ENCODE measurements at places on chromosomes 4 and X.

DNA sequence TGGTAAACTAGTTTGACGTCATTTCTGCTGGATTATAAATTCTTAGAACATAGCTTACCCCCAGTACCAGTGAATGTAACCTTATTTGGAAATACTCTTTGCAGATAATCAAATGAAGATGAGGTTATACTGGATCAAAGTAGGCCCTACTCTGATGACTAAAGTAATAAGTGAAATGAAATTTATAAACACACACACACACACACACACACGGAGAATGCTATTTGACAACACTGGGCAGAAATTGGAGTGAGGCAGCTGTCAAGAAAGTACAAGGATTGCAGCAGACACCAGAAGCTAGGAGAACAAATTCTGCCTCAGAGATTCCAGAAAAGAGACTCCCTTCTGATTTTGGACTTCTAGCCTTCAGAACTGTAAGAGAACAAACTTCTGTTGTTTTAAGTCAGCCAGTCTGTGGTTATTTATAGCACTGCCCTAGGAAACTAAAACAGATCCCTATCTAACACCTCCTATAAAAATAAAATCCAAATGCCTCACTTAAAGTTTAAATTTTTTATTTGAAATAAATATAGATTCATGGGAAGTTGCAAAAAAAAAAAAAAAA lies 448.6 kb downstream of the PCDH18 start:
- DNase-seq, result no peak

DNA sequence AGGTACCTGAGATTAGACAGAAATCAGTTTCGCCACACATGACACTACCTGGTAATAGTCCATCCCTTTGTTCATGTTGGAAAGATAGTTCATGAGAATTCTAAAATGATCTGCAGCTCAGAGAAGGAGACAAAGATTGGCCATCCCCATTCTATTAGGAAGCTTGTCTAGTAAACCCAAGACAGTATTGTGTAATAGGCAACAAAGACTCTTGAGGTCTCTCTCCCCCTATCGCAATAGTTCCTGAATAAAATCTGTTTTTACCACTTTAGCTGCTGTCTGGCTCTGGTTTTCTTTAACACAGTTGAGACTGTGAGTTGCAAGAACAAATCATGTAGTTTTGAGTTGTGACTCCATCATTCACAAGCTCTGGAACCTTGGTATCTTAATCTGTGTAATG lies 14.8 kb upstream of the BBS7 start:
- DNase-seq, result no peak

- no peak for DNase-seq
Measured at GRCh38 chr4:61425315-61425714, 225.2 kb downstream of the ADGRL3 start.

DNA sequence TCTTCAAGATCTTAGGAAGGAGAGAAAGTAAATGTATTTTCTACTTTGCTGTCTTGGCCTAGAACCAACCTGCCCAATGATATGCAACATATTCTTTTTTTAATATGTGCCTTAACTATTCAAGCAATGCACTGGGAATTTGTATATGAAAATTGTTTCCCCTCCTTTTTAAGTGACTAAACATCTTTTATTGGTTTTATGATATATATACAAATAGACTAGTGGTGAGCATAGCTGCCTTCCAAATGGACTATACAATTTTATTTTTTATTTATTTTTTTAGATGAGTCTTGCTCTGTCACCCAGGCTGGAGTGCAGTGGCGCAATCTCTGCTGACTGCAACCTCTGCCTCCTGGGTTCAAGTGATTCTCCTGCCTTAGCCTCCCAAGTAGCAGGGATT lies 10.3 kb downstream of the NOCT start:
- DNase-seq, result no peak

GRCh38 chrX:9789555-9789954 lies 3.3 kb downstream of the SHROOM2 start:
- DNase-seq, result no peak

- no peak for DNase-seq
Measured at GRCh38 chr4:26751838-26752237, 108.8 kb upstream of the STIM2 start.

DNA sequence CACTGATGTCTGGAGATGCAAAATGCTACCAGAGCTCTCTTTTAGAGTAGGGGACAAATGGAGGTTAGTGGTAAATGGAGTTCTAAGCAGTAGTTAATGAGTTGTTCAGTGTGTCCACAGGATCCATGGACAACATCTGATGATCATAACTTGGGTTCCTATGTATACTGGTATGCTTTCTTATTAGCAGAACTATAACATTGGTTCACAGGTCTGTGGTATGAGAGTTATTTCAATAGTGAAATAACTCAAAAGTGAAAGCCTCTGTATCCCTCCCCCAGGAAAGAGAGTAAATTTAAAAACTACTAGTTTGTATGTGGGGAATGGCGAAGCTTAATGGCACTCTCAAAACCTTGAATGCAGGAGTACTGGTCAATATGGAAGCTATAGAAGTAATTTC lies 363.5 kb upstream of the EMCN start:
- DNase-seq, result no peak

GRCh38 chrX:129423191-129423590 lies 100.1 kb downstream of the SMARCA1 start:
- no peak for DNase-seq

GRCh38 chr4:79852305-79852730 lies 220.7 kb downstream of the ANTXR2 start:
- peak; percentile 76 for DNase-seq

DNA sequence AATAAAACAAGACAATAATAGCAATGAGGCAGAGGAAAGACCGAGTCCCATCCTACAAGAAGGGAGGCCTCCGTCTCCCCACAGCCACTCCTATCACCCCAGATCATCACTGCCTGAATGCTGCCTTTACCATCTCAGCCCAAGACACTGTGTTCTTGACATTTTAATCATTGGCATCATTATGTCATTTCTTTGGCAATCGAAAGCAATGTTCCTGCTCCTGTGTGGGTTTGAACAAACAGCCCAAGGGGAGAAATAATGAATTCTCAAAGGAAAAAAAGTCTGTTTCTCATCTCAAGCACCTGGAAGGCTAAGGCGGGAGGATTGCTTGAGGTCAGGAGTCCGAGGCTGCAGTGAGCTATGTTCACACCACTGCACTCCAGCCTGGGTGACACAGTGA lies 73.0 kb upstream of the ACSL1 start:
- DNase-seq, result no peak

DNA sequence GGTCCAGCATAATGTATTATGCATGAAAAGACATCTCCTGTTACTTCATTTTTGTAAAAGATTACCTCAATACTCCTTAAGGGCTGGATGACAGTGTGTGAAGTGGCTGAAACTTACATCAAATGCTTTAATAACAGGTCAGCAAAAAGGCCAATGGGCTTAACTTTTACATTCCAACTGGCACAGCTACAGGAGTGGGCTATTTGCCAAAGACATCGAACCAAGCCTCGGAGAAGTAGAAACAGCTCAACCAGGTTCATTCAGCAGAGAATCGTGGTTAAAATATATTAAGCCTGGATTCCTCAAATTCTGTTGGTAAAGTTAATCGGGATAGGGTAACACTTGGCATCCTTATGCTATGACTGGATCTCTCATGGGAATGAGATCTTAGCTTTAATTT lies 639.7 kb downstream of the TRIML1 start:
- DNase-seq, result no peak

- DNase-seq, result no peak
Measured at GRCh38 chrX:115393271-115393670, 103.8 kb downstream of the LUZP4 start.

DNA sequence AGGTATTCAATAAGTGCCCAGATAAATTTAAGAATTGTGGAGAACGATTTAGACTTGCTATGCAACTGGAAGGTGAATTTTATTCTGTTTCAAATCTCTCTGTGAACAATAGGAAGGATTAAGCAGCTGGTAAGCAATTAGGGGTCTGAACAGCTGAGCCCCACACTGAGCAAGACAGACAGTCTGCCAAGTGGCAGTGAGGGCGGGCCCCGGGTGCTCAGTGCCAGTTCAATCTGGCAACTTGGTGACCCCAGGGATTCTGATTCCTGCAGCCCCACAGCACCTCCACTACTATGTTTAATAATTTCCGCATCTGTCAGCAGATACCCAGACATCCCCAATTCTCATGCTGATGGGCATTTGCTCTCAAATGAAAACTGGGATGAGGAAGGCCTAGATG lies 317.3 kb downstream of the PPP1R2C start:
- DNase-seq, result no peak

DNA sequence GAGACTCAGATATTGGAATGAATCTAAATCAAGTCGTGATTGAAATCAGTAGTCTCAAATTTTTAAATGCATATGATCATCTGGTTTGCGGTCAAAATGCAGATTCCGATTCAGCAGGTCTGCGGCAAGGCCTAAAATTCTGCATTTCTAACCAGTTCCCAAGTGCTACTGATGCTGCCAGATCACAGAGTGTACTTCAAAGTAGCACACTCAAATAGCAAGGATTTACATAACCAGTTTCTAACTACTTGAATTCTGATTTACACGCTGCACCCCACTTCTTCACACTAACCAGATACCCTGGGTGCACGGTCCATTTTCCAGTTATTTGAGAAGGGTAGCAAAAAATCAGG lies 752 bp downstream of the MBTPS2 start:
- DNase-seq, result peak; percentile 51

DNA sequence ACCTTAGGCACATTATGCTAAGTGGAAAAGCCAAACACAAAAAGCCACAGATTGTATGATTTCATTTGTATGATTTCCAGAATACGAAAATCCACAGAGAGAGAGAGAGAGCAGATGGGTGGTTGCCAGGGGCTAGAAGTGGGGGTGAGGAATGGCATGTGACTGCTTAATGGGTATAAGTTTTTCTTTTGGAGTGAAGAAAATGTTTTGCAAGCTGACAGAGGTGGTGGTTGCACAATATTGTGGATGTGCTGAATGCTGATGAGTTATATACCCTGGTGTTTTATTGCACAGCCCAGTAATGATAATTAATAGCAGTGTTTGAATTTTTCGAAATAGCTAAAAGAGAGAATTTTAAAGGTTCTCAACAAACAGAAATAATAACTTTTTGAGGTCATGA lies 386.1 kb upstream of the HS3ST1 start:
- no peak for DNase-seq

GRCh38 chrX:21658152-21658737 lies at the start of gene KLHL34:
TSS of gene KLHL34 (minus strand) at chrX:21658330. CDS start at chrX:21657788, 542 bp downstream.
- DNase-seq, result no peak

GRCh38 chrX:10922159-10922558 lies 189.0 kb upstream of the HCCS start:
- peak; percentile 39 for DNase-seq

- DNase-seq, result no peak
Measured at GRCh38 chr4:54542540-54543041, 115.2 kb upstream of the KIT start.

Measured in DMS53 (cell line).